ENCODE measurements at places on chromosomes 16 and 17. TPM values are rescaled to one million over a fixed set of nuclear protein-coding genes. Genes with fewer than 3 reads are reported as not detected.
A peak's percentile ranks its signal among the peaks of the same experiment; 100 is the strongest.

- no peak for DNase-seq
Measured at GRCh38 chr16:25064937-25065336, 46.6 kb upstream of the LCMT1 start.

- DNase-seq = no peak
Measured at GRCh38 chr17:6548034-6548433, 8.3 kb downstream of the PITPNM3 start.

DNA sequence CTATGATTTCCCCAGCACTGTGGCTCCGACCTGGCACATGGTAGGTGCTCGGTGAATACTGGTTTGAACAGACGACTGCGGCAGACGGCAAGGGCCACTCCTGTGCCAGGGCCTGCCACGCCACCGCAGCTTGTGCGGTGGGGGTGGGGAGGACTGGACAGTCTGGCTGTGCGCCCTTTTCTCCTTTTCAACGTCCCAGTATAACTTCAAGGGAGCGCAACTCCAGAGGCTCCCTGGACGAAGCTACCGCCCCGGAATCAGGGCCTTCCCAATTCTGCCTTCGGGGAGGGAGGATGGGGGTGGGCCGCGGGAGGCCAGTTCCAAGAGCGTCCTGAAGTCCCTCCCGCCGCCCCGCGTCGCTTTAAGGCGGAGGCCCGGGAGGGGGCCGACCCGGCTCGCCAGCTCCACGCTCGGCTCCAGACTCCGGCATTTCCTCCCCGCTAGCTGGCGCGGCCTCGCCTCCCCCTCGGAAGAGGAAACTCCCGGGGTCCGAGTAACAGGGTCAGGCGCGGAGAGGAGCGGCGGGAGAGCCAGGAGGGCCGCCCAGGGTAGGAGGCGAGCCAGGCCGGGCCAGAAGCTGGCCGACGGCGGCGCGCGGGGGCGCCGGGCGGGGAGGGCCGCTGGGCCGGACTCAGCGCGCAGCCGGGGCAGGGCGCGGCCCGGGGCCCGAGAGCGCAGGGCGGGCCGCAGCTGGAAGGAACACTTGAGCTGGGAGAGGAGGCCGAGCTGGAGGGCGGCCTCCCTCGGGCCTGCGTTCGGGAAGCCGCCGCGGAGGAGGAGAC is at the start of gene ITPRIPL2:
ITPRIPL2 (plus strand) TSS at position 388 of the 782 bp plus-strand sequence. CDS start 498 bp downstream, outside the sequence.
- peak; percentile 94 for DNase-seq

- no peak for DNase-seq
Measured at GRCh38 chr16:68749432-68749831, 12.3 kb downstream of the CDH1 start.

DNA sequence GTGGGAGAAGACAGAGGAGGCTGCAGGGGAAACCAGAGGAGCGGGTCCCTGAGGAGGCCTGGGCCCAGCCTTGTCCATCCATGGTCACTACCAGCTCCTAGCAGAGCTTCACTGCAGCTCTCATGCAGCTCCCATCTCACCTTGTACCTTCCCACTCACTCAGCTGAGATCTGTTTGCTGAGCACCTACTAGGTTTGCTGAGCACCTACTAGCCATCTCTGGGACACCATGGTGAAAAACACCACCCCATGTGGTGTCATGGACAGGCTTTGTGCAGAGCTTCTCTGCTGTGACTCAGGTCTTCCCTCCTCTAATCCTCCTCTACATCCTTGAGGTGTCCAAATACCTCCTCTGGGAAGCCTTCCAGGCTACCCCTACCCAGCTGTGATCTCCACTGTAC is 58.6 kb downstream of the ENGASE start:
- no peak for DNase-seq

DNA sequence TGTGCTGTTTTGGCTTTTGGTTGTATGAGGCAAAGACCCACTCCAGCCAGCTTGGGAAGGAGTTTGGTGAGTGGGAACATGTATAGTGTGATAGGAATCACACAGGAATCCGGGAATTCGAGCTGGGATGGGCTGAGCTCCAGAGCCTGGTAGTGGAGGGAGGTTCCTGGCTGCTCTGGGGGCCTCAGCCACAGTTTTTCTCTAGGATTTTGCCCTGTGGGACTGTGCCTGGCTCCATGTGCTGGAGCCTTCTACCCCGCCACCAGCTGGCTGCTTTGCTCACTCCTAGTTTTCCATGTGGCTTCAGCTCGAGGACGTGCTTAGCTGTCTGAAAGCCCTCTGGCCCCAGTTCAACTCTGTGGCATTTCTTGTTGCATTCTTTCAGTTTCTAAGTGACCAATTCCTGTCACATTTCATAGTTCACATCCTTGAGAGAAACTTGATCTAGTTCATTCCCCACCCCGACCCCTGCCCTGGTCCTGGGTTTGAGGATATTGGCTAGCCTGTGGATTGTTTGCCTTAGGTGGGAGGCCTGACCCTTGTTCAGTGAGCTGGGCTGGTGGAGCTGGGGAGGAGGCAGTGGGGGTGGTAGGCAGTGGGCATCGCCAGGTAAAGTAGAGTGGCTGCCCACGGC is 5.0 kb downstream of the SEC14L1 start:
- no peak for DNase-seq

DNA sequence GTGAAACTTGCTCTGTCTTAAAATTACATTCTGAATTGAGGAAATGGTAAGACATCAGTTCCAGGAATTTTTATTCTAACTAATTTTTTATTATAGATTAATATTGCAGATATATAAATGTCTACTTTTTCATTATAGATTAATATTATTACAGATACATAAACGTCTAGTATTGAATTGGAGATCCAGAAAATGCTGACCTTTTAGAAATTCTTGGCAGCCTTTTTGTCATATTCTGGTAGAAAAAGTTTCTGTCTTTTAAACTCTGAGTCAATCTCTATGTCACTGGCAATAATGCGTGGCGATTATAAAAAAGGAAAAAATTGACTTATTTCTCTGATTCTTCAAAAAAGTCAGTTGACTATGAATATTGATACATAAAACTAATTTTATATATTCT is 8.7 kb downstream of the ERCC4 start:
- no peak for DNase-seq

- no peak for DNase-seq
Measured at GRCh38 chr17:28983286-28984230, 22.3 kb downstream of the SEZ6 start.

- DNase-seq = no peak
Measured at GRCh38 chr17:2180768-2181167, 122.8 kb downstream of the SMG6 start.

GRCh38 chr17:40095944-40096791 is 4.2 kb downstream of the NR1D1 start:
- no peak for DNase-seq

GRCh38 chr17:61856035-61856434 is 7.3 kb downstream of the BRIP1 start:
- DNase-seq = no peak

- DNase-seq = no peak
Measured at GRCh38 chr16:73049511-73049910, 1.6 kb upstream of the ZFHX3 start.

DNA sequence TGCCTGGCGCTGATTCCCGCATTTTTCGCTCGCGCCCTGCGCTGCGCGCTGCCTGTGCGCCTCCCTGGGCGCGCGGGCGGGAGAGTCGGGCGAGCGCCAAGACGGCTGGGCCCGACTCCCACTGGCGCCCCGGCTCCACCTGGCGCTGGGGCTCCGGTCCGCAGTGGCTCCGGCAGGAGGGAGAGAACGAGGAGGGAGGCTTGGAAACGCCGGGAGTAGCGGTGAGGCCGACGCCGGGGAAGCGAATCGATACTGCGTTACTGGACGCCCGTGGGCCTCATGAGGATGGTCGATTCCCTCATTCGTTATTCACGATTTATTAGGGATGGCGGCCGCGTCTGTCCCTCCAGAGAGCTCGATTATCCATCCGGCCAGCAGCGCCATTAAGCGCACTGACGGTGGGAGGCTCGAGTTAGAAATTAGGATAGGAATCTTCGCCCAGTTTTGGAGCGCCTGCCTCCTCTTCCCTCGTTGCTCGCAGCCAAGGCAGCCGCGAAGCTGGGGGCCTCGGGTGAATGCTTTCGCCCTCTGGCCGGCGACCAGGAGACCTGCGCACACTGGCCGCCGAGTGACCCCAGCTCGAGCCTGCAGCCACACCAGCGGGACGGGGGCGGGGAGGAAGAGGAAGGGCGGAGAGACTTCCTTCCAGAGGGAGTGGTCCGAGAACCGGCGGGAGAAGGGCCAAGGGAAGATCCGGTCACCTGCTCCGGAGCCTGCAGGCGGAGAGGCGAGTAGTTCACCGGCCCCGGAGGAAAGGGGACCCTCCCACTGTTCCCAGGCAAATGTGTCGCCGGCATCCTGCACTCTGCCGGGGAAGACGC is 1.3 kb upstream of the PCGF2 start:
- peak; percentile 95 for DNase-seq

- DNase-seq = no peak
Measured at GRCh38 chr17:69284646-69285045, 42.3 kb downstream of the ABCA5 start.

DNA sequence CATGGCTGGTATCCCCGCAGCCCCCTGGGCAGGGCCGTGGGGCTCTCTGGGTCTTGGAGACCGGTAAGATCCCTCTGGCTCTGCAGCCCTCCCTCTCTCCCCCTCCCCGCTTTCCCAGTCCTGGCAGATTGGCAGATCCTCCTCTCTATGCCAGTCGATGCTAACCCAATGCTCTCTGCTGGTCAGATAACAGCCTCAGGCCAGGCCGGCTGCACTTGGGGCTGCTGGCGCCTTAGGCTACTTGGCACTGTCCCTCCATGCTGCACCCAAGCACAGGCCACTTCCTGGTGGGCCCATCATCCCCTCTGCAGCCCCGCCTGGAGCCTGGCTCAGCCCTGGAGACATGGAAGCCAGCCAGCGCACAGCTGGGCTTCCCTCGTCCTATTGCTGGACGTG is 81.7 kb downstream of the RTN4RL1 start:
- DNase-seq = no peak

DNA sequence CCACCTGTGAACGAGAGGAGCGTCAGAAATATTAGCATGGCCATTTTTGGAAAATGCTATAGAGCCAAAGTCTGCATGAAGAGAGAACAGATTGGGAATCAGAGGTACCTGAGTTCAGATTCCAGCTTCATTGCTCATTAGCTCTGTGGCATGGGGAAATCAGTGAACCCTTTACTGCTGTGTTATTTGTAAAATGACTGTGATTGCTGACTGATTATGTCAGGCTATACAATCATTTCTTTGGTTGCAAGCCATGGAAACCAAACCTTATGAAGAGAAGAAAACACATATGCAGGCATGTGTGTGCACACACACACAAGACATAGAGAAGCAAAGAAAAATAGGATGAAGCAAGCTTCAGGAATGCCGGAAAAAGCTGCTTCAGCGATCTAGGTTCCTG is 101.4 kb upstream of the HSBP1 start:
- no peak for DNase-seq

DNA sequence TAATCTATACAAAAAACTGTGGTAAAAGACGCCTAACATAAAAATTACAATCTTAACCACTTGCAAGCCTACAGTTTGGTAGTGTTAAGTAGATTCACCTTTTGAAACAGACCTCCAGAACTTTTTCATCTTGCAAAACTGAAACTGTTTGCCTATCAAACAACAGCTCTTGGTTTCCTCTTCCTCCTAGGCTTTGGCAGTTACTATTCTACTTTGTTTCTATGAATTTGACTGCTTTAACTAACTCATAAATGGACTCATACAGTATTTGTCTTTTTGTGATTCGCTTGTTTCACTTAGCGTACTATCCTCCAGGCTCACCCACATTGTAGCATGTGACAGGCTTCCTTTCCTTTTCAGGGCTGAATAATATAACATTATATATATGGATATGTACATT is 97.0 kb downstream of the PRKCA start:
- DNase-seq = no peak

GRCh38 chr16:16045296-16045695 is 95.9 kb downstream of the ABCC1 start:
- no peak for DNase-seq

DNA sequence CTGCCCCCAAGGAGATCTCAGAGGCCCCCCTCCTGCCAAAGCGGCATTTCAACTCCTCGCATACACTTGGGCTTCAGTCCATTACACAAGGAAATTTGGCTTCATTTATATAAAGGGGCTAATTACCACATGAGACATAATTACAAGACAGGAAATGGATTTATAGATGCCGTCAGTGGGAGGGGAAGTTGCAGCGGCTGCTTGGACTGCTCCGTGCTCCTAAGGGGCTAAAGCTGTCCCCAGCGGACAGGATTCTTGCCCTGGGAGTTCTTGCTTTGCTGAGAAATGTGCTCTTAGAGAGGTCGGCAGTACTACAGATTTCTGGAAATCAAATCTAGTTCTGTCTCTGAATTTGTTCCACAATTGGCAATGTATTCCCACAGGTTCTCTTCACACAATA is 57.2 kb upstream of the NLK start:
- no peak for DNase-seq

- DNase-seq = no peak
Measured at GRCh38 chr17:46817151-46817900, 1.2 kb downstream of the WNT3 start.

DNA sequence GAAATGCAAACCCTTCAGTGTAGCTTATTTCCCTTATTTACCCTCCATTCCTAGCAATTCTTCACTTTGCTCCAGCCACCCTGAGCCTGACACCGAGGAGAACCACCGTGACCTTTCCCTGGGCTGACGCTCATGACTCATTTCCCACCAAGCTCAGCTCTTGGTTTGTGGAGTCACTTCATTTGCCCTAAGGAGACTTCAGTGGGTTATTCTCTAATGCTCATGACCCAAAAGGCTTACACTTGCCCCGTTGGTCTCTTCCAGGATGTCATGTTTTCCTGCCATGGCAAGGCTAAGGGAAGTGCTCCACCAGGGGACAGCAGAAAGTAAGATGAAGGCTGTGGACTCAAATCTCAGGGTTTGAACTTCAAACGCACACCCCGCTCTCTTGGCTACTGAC is 161.0 kb downstream of the CBLN1 start:
- no peak for DNase-seq

DNA sequence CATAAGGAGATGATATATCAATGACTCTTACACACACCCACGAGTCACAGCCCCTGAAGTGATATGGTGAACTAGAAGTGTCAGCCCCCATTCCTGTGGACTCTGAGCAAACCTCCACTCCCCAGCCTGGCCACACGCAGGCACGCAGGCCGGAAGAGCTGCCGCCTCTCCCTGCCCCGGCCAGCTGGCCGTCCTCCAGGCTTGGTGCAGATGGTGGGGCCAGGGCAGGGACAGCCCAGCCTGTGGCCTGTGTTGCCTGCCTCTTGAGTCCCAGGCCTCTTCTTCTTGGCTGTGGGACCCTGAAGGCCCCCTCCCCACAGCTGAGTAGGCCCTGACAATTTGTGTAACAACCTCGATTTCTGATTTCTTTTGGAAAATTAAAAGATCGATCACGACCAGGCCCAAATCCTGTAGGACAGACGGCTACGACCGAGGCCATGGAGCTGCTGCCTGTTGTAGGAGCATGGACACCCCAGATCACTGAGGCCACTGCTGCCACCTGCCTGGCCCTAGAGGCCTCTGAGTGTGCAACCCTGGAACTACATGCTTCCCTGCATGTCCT is 10.0 kb upstream of the MPRIP start:
- DNase-seq = no peak

- DNase-seq = no peak
Measured at GRCh38 chr16:24257958-24258357, 1.8 kb downstream of the CACNG3 start.

Gene TLCD2
- total RNA-seq = 30.1 TPM

Gene HBA2
- 248 TPM for total RNA-seq

Gene TPSD1
- not detected for total RNA-seq

Gene CYGB
- 55.6 TPM for total RNA-seq

Gene NHERF2
- total RNA-seq = 238 TPM

Gene C1QTNF1
- 563 TPM for total RNA-seq

Gene SERPINF2
- 29.3 TPM for total RNA-seq

Gene UNC13D
- total RNA-seq = 12.8 TPM

Gene ABCC11
- 0.22 TPM for total RNA-seq

Gene SYNGR2
- total RNA-seq = 93.5 TPM

Gene DOC2B
- 41.5 TPM for total RNA-seq

Gene PSMB3
- 145 TPM for total RNA-seq

Gene SLC4A1
- total RNA-seq = 0.35 TPM

Measured in mesenteric fat pad (tissue), 1 donor.